Nephron progenitor cell (in vitro differentiated cells): ENCODE measurements at places on chromosomes 4 and X.

GRCh38 chr4:24780936-24781495, 14.4 kb upstream of the SOD3 start:
- no peak for DNase-seq

GRCh38 chr4:78766026-78766425, 10.1 kb upstream of the BMP2K start:
- DNase-seq, result no peak

- DNase-seq, result no peak
Measured at GRCh38 chr4:25835384-25835783, 27.4 kb downstream of the SEL1L3 start.

GRCh38 chr4:36997727-36998126, 246.8 kb upstream of the NWD2 start:
- DNase-seq, result no peak

GRCh38 chr4:11487139-11487538, 58.4 kb upstream of the HS3ST1 start:
- DNase-seq, result no peak

GRCh38 chr4:151260526-151260925, 16.4 kb upstream of the PRSS48 start:
- DNase-seq, result no peak

- DNase-seq, result no peak
Measured at GRCh38 chr4:82601242-82602015, 39.6 kb upstream of the TMEM150C start.

DNA sequence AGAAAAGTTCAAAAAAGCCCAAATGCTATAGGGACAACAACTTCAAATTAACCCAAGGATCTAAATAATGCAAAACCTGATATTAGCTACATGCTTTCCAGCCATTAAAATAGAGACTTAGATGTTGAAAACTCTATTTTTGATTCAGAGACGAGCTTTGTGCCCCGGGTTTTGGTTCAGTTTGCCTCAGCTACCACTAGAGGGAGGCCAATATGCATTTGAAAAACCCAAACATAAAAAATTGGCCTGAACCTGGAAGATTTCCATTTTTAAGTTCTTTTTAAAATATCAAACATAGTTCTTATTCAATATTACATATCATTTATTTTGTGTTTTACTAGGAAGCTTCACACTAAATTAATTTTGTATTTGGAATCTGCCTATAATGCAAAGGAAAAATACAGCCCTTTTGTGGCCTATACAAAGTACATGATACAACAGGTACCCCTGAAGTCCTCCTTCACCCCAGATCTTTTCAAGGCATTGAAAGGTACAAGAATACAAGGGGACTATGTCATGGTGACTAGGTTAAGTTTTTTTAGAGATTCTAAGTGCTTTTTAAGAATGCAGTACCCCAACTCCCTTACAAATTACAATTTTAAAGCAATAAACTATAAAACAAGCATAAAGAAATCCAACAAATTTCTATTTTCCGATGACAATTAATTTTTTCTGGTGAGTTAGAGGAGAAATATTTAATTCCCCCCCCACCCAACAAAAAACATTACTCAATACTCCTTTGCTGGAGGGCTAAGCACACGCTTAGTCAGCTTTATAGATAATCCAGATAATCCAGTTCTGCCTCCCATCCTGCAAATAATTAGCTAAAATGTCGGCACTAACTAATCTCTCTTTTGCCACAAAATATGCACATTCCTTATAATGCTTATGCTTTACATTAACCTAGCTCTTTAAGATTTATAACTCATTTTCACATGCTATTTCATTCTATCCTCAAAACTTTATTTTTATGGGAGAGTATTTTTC, 97.7 kb upstream of the PTPN13 start:
- DNase-seq, result peak; percentile 32

DNA sequence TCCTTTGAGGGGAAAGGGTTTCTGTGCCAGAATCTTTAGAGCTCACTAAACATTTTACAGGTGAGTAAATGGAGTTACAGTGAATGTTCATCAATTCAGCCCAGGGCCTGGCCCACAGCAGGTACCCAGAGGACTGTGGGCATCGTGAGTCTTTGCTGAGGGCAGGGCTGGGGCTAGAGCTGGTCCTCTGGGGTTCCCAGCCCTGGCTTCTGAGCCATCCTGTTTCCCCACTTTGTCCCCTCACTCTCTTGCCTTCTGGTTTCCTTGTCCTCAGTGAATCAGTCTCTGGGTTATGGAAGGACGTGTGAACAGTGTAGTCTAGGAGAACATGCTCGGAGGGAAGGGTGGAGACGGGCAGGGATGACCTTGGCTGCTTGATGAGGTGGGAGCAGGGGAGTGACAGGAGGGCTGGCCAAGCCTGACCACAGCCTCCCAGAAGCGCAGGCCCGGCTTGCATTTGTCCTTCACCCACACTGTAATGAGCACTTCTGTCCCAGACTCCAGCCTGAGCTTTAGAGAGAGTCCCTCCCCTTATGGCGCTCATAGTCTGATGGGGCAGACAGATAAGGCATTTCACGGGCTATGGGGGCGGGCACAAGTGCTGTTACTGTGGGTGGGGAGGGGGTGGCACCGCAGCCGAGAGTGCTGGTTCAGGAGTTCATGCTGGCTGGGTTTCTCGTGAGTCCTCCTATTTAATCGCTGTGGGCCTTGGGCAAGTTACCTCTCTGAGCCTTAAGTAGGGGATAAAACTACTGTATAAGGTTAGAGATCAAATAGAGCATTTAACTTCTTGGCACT, 17.3 kb downstream of the TBC1D14 start:
- DNase-seq, result peak; percentile 31

- DNase-seq, result no peak
Measured at GRCh38 chrX:102129473-102129872, 4.0 kb downstream of the TCEAL2 start.

DNA sequence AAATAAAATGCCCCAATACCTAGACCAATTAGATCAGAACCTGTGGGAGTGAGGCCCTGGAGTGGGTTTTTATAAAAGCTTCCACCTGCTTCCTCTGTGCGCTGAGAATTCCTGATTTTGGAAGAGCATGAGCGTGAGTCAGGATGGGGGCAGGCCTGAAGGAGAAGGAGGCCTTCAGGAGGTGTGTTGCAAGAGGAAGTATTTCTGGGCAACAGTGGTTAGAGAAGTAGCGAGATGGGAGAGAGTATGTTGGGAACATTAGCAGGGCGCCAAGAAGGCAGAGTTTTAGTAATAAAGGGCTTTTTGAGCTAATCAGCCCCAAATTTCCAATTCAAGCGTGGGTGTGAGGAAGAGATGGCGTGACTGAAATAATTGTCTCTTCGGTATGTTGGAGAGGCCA, 349.8 kb downstream of the UNC5C start:
- no peak for DNase-seq

DNA sequence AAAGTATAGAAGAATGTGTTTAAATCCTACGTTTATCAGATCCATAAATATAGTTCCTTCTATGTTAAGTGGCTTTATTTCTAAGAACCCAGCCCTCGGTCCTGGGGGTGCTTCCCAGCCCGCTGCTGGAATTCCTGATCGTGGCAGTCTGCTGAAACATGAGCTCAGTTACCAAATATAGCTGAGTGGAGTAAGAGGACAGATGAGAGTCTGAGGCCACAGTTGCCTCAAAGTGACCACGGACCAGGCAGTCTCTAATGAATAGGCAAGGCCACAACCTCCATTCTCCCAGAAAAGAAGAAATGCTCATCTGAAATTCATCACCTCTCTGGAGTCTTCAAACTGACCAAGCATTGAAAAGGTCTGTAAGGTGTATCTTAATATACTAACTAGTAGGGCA, at the start of gene PALLD:
PALLD (plus strand) TSS at position 219 of the 400 bp plus-strand sequence.
- peak; percentile 5 for DNase-seq

DNA sequence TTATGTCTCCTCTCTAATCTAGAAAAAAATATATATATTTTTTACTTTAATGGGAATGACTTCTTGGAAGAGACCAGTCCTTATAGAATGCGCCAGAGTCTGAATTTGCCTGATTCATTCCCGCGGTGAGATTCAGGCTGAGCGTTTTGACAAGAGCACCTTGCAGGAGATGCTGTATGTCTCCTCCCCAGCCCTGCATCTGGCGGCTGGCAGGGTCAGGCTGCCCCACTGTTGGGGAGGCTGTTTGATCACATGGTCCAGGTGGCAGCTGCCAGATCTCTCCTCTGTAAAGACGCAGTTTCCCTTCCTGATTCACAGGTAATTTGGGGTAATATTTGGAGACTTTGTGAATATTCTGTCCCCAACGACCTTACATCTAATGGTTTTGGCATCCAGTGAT, 9.7 kb downstream of the PDZD4 start:
- no peak for DNase-seq

DNA sequence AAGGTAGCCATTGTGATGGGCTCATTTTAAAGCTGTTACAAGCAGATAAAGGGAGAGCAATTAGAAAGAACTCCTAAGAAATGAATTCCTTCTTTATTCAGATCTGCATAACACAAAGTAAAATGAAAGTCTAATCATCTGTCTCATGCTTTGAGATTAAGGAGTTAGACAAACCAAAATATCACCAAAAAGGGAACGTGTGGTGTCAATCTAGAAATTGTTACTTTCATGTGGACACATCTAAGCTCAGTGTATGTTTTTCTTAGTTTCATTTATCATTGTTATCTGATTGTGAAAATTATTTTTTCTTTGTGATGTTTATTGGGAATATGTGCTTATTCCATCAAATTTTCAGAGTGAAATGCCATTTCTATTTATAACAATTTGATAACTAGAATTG, 80.3 kb downstream of the BANK1 start:
- no peak for DNase-seq

DNA sequence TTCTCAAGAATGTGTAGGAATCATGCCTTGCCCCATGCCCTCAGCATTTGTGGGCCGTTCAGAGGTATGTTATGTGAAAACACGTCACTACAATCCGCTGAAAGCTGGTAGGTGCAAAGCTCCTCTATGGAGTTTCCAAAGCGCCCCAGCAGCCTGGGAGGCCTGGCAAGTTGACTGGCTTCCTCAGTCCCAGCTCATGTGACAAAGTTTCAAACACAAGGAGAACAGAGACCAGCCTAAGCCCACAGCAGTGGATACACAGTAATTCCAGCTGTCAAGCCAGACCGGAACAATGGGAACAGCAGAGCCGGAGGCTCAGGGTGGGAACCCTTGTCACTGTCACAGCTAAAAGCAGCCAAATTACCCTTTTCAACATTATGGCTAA, 33.5 kb downstream of the NAT8L start:
- DNase-seq, result no peak

DNA sequence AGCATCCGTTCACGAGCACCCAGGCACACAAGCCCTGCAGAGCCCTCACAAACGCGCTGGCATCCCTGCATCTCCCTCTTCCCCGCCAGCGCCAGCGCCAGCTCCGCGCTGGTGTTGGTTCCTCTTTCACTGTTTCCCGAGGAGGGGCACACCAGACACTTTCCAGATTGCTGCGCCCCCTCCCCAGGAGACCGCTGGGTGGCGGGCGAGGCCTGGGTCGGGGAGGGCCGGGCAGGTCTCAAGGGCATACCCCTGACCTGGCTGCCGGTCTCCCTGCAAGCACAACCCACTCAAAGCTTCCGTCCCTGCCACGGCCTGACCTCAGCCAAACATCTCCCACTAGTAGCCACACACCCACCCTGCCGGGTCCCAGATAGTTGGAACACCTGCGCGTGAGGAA, 2.2 kb upstream of the NKX1-1 start:
- DNase-seq, result no peak

DNA sequence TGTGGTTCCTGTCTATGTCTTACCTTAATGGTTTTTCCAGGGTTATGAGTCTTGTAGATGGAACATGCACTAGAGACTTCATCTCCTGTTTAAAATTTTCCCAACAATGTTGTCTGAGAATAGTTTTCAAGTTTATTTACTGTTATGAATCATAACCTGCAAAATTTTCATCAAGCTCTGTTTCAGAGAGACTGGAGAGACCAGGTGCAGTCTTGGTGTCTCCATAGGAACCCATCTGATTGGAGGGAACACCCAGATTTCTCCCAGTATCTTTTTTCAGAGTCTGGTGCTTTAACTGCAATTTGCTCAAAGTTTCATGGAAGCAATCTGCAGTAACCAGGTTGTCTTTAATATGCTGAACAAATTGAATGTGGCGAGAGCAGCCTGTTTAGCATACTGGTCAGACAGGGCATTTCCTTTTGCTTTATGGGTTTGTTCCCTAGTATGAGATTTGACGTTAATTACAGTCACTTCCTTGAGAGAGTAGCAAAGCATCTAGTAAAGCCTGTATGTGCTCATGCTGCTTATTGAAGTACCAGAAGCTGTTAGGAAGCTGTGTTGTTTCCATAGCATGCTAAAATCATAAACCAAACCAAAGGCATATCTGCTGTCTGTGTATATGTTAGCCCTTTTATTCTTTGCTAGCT, 18.8 kb upstream of the VSIG1 start:
- no peak for DNase-seq

DNA sequence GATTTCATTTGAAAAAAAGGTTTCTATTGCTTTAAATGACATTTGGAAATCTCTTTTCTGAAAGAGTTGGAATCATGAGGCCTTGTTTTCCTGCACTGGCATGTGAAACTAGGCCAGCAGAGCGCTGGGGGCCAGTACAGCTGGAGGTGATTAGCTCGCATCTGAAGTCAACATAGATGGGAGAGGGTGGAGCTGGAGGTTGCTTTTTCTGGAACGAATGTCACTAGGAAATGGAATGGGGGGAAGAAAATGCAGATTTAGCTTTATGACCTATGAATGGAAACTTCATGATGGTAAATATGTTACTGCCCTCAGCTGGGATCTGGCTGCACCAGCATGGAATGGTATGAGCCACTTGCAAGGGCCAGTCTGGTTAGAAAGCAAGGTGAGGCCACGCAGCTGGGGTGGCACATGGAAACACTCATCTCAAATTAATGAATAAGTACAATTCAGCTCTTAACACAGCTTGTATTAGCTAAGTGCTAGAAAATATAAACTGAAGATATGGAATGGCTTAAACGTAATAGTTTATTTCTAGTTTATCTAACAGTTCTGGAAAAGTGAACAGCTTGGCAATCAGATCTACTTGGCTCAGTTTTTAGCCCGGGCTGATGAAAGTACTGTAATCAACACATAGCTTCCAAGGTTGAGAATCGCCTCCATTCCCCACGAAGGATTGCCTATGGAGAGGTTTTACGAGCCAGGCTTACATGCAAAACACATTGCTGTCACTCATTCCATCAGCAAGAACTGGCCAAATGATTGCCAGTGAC, 32.5 kb downstream of the SLC10A6 start:
- no peak for DNase-seq

DNA sequence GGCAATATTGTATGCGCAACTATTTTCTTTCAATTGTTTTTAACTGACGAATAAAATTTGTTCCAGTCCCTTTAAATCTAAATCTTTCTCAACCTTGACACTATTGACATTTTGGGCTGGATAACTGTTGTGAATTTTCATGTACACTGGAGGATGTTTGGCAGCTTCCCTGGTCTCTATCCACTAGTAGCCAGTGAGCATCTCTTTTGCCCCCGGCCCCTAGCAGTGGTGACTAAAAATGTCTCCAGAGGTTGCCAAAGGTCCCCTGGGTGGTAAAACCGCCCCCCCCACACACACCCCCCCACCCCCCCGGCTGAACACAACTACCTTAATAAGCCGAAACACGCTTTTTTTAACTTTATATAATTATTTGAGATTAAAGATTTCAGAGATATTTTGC, 514 bp downstream of the FANCB start:
- no peak for DNase-seq

GRCh38 chrX:10986616-10987015, 124.5 kb upstream of the HCCS start:
- DNase-seq, result no peak
